ENCODE measurements at places on chromosomes 3 and 15. TPM values are rescaled to one million over a fixed set of nuclear protein-coding genes. Genes with fewer than 3 reads are reported as not detected.

The FEZF2 gene
- not detected for total RNA-seq

The TTC21A gene
- total RNA-seq = 2.0 TPM

The NR2E3 gene
- total RNA-seq = 0.62 TPM

The GABRB3 gene
- total RNA-seq = 119 TPM

The BAHD1 gene
- total RNA-seq = 32.4 TPM

The CACNA1D gene
- 1.7 TPM for total RNA-seq

- H3K4me1 ChIP-seq = no peaks in the 10 kb centered on the region
- no peak overlapping the region for H3K4me3 ChIP-seq
- H3K36me3 ChIP-seq = no peaks in the 10 kb centered on the region
- no peak for DNase-seq
- no peaks in the 10 kb centered on the region for H3K27me3 ChIP-seq
Measured at GRCh38 chr3:11567516-11568467, 75.9 kb downstream of the VGLL4 start.

- H3K27me3 ChIP-seq = no peaks in the 10 kb centered on the region
- no peaks in the 10 kb centered on the region for H3K36me3 ChIP-seq
- peaks cover 9% of the 10 kb centered on the region for H3K4me1 ChIP-seq
- H3K27ac ChIP-seq = no peak overlapping the region
- no peak overlapping the region for H3K4me3 ChIP-seq
- DNase-seq = no peak
Measured at GRCh38 chr3:160312014-160312624, 86.9 kb downstream of the C3orf80 start.

GRCh38 chr15:83174891-83175290 is 32.7 kb downstream of the HDGFL3 start:
- H3K4me3 ChIP-seq = no peak overlapping the region
- H3K27me3 ChIP-seq = no peaks in the 10 kb centered on the region
- H3K4me1 ChIP-seq = no peaks in the 10 kb centered on the region
- no peak for DNase-seq

- H3K4me1 ChIP-seq = no peaks in the 10 kb centered on the region
- no peak overlapping the region for H3K4me3 ChIP-seq
- no peak overlapping the region for H3K27ac ChIP-seq
- no peaks in the 10 kb centered on the region for H3K36me3 ChIP-seq
- no peak for DNase-seq
- H3K27me3 ChIP-seq = no peaks in the 10 kb centered on the region
Measured at GRCh38 chr15:88391700-88392099, 75.5 kb downstream of the MRPL46 start.

DNA sequence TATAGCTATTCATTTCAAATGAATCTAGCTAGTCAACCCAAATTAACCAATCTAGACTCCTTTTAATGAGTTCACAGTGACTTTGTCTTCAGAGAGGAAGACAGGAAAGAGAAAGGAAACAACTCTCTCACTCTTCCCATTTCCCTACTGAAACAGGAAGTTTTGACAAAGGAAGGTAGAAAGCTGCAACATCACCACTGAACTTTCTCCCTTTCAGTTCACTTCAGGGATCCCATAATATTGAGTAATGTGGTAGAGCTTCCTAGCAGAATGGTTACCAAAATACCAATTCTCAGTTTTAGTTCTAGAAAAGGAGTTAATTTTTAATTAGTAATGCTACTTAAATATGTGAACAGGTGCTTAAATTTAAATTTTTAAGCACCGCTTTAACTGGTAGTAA is 7.5 kb downstream of the VPS13C start:
- no peaks in the 10 kb centered on the region for H3K27me3 ChIP-seq
- H3K27ac ChIP-seq = no peak overlapping the region
- H3K4me1 ChIP-seq = 0 out of 2 replicates have a peak, but pooled peaks cover 4% of the 10 kb centered on the region
- no peaks in the 10 kb centered on the region for H3K36me3 ChIP-seq
- no peak for DNase-seq
- no peak overlapping the region for H3K4me3 ChIP-seq

- H3K4me3 ChIP-seq = no peak overlapping the region
- no peak for DNase-seq
- H3K27me3 ChIP-seq = no peaks in the 10 kb centered on the region
- no peaks in the 10 kb centered on the region for H3K36me3 ChIP-seq
- no peaks in the 10 kb centered on the region for H3K4me1 ChIP-seq
- no peak overlapping the region for H3K27ac ChIP-seq
Measured at GRCh38 chr15:63703641-63704240, 106.6 kb downstream of the FBXL22 start.

DNA sequence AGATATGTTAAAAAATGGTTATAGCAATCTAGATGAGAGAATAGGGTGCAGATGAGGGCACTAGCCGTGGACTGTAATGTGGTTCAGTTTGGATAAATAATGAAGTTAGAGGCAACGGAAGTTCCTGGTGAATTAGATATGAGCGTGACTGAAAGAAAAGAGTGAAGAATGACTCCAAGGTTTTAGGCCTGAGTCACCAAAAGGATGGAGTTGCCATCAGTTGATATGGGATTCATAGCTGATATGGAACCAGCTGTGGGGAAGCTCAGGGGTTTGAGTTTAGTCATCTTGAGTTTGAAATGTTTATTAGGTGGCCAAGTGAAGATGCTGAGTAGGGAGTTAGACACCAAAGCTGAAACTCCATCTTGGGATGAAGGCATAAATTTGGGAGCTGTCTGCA is 66.2 kb downstream of the SSR3 start:
- no peak overlapping the region for H3K27ac ChIP-seq
- 0 out of 2 replicates have a peak, but pooled peaks cover 4% of the 10 kb centered on the region for H3K4me1 ChIP-seq
- no peaks in the 10 kb centered on the region for H3K36me3 ChIP-seq
- no peaks in the 10 kb centered on the region for H3K27me3 ChIP-seq

DNA sequence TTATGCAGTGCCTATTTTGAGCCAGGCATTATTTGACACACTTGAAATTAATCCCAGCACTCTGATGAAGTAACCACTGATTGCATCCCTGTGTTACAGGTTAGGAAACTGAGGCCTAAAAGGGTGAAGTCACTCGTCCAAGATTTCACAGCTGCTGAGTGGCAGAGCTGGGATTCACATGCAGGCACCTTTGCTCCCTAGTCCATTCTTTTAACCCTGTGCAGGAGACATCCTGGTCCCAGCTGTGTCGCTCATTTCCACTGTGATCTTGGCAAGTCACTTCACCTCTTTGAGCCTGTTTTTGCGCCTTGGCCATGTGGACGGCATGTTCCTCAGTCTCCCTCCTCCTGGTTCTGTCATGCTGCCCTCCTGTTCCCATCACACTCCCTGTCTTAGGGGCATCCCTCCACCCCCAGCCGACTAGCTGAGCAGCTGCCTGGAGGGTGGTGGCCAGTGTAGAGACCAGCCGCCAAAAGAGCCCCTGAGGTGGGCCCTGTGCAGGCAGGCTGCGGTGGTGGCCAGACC is 70.6 kb downstream of the SMAD6 start:
- H3K4me1 ChIP-seq = peaks cover 31% of the 10 kb centered on the region
- no peak overlapping the region for H3K4me3 ChIP-seq
- no peaks in the 10 kb centered on the region for H3K36me3 ChIP-seq

GRCh38 chr3:9810433-9810770 is 340 bp downstream of the TTLL3 start:
- no peaks in the 10 kb centered on the region for H3K36me3 ChIP-seq
- peak overlapping the region; percentile 83 for H3K4me3 ChIP-seq
- H3K27ac ChIP-seq = no peak overlapping the region
- peaks cover 17% of the 10 kb centered on the region for H3K27me3 ChIP-seq
- H3K4me1 ChIP-seq = peaks cover 7% of the 10 kb centered on the region
- peak; percentile 72 for DNase-seq

DNA sequence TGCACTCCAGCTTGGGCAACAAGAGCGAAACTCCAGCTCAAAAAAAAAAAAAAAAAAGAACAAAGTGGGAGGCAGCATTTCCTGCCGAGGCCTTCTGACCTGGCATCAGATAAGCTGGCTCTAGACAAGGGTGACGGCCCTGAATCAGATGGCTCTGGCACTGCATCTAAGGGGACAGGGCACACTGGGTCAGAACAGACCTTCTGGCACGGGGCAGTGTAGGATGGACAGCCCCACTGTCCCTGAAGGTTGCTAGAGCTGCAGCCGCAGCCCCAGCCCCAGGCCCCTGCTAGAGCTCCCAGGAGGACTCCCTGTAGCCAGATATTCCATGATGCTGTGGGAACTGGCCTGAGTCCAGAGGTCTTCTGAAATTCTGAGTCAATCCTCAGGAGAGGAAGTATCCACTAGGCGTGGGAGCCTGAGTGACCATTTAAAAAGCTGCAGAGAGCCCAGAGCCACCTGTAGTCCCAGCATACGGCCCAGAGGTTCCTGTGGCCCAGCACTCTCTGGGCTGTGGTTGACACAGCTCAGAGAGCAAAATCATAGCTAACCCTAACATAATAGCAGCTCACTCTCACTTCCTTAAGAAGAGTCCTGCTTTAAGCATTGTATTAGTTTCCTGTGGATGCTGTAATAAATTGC is 69.2 kb upstream of the MFGE8 start:
- no peak for DNase-seq
- no peaks in the 10 kb centered on the region for H3K36me3 ChIP-seq
- H3K27me3 ChIP-seq = no peaks in the 10 kb centered on the region
- H3K4me3 ChIP-seq = no peak overlapping the region
- peak overlapping the region; percentile 12 for H3K27ac ChIP-seq

DNA sequence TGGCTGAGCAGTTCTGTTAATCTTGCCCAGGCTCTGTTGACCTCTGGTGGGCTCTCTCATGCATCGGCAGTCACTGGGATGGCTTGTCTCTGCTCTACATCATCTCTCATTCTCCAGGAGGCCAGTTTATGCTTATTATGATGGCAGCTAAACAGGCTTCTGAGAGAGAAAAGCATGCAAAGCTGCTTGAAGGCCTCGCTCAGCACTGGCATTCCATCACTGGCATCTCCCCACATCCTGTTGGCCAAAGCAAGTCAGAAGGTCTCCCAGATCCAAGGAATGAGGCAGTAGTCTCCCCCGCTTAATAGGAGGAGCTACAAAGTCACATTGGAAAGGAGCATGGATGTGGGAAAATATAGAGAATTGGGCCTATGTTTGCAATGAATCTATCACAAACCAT is 212.6 kb downstream of the ZNF621 start:
- no peaks in the 10 kb centered on the region for H3K4me1 ChIP-seq
- no peak overlapping the region for H3K4me3 ChIP-seq
- no peaks in the 10 kb centered on the region for H3K27me3 ChIP-seq
- H3K36me3 ChIP-seq = no peaks in the 10 kb centered on the region
- no peak overlapping the region for H3K27ac ChIP-seq
- DNase-seq = no peak

DNA sequence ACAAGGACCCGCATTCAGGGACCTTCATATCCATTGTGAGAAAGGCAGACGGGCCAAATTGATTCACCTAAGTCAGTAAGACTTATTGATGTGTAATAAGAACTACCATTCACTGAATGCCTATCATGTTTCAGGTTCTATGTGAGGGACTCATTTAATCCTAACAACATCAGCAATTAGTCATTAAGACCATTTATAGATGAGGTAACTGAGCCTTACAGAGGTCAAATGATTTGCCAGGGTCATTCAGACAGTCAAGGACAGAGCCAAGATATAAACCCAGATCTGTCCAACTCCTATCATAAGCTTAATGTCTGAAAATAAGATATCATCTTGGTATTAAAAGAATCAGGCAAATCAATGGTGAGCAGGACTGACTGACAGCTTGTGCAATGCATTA is 453.8 kb downstream of the MAGI1 start:
- peaks cover 62% of the 10 kb centered on the region for H3K4me1 ChIP-seq
- no peak overlapping the region for H3K4me3 ChIP-seq
- H3K27ac ChIP-seq = no peak overlapping the region
- no peaks in the 10 kb centered on the region for H3K36me3 ChIP-seq
- no peak for DNase-seq

- H3K4me1 ChIP-seq = 0 out of 2 replicates have a peak, but pooled peaks cover 4% of the 10 kb centered on the region
- H3K36me3 ChIP-seq = no peaks in the 10 kb centered on the region
- DNase-seq = no peak
- H3K27ac ChIP-seq = no peak overlapping the region
Measured at GRCh38 chr3:181630853-181631252, 80.9 kb upstream of the SOX2 start.

DNA sequence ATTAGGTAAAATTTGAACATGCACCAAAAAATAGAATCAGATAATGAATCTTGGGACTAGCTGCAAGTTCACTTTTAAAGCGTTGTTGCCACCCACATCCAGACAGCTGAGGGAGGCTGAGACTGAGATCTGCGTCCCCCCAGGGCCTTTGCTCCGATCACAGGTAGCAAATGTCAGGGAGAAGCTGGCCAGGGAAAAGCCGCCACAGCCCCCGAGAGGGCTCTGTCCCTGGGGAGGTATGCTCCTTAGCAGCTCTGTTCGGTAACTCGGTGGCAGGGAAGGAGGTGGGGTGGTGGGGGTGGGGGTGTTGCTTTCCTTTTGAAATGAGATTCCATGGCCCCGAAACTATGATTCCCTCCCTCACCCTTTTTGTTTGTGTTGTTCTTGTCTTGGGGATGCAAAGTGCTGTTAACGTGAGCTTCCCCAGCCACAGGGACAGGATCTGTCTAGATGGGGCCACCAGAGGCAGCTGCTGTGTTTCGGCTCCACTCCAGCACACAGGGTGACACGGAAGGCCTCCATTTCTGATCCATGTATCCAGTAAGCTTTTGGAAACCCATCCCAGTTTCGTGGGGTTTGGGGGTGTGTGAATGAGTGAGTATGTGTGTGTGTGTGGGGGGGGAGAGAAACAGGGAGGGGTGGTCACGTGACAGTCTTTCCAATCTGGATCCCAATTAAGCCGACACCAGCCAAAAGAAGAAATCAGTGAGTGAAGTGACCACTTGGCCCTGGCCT is 1.1 kb upstream of the MINAR1 start:
- peaks cover 31% of the 10 kb centered on the region for H3K4me1 ChIP-seq
- peak overlapping the region; percentile 73 for H3K4me3 ChIP-seq
- no peak overlapping the region for H3K27ac ChIP-seq
- peaks cover 73% of the 10 kb centered on the region for H3K27me3 ChIP-seq

- peaks cover 11% of the 10 kb centered on the region for H3K27me3 ChIP-seq
- H3K4me3 ChIP-seq = no peak overlapping the region
- DNase-seq = no peak
- no peaks in the 10 kb centered on the region for H3K36me3 ChIP-seq
Measured at GRCh38 chr3:59753808-59754450, 704.1 kb upstream of the CFAP20DC start.

GRCh38 chr3:122797291-122797690 is 2.4 kb downstream of the SLC49A4 start:
- no peak for DNase-seq
- no peak overlapping the region for H3K27ac ChIP-seq
- H3K4me1 ChIP-seq = peaks cover 15% of the 10 kb centered on the region

DNA sequence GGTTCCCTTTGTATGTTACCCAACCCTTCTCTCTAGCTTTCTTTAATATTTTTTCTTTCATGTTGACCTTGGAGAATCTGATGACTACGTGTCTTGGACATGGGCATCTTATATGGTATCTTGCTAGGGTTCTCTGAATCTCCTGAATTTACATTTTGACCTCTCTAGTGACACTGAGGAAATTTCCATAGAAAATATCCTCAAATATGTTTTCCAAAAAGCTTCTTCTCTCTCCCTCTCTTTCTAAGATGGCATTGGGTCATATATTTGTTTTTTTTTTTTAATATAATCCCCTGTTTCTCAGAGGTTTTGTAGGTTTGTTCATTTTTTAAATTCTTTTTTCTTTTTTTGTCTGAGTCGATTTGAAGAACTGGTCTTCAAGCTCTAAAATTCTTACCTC is 184.0 kb upstream of the TMC3 start:
- H3K4me3 ChIP-seq = no peak overlapping the region
- H3K27me3 ChIP-seq = no peaks in the 10 kb centered on the region
- DNase-seq = no peak
- H3K27ac ChIP-seq = no peak overlapping the region

GRCh38 chr3:23656199-23656598 is 149.6 kb upstream of the UBE2E1 start:
- no peaks in the 10 kb centered on the region for H3K27me3 ChIP-seq
- H3K4me1 ChIP-seq = 0 out of 2 replicates have a peak, but pooled peaks cover 3% of the 10 kb centered on the region
- DNase-seq = no peak
- H3K36me3 ChIP-seq = no peaks in the 10 kb centered on the region
- H3K27ac ChIP-seq = no peak overlapping the region

- no peaks in the 10 kb centered on the region for H3K36me3 ChIP-seq
- H3K27me3 ChIP-seq = no peaks in the 10 kb centered on the region
- no peak overlapping the region for H3K4me3 ChIP-seq
- no peaks in the 10 kb centered on the region for H3K4me1 ChIP-seq
Measured at GRCh38 chr3:130932979-130933378, 39.1 kb downstream of the ATP2C1 start.
